ENCODE measurements at places on chromosomes 13 and 19. TPM values are rescaled to one million over a fixed set of nuclear protein-coding genes. Genes with fewer than 3 reads are reported as not detected.
A peak's percentile ranks its signal among the peaks of the same experiment; 100 is the strongest.

DNA sequence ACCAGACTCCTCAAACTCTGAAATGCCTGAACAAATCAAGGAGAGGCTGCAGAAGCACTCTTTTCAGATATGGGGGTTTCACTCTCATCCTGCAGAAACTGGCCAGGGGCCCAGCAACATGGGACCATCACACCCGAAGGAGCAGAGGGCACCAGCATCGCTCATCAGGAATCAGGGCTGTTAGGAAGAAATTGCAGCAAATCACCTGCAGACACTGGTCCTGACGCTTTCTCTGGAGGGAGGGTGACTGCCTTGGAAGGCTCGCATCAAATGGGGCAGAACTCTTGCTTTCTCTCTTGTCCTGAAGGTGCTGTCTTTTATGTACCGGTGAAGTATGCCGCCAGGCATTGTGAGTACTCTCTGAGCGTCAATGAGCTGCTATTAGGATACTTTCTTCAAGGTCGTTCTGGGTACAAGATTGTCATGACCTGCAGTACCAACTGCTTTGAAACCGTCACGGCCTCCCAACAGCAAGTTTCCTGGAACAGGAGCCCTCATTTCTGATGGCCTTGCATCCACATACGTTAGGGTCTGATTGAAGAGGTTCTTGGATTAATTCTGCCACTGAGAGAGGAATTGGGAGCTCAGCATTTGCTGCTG, 155.7 kb upstream of the SOX1 start:
- DNase-seq: no peak

- DNase-seq: peak; percentile 1
Measured at GRCh38 chr13:114108141-114108761, 24.2 kb downstream of the RASA3 start.

GRCh38 chr19:18239303-18239702, 13.1 kb upstream of the PDE4C start:
- DNase-seq: no peak

- DNase-seq: no peak
Measured at GRCh38 chr13:114012141-114012540, 38.3 kb upstream of the C13orf46 start.

DNA sequence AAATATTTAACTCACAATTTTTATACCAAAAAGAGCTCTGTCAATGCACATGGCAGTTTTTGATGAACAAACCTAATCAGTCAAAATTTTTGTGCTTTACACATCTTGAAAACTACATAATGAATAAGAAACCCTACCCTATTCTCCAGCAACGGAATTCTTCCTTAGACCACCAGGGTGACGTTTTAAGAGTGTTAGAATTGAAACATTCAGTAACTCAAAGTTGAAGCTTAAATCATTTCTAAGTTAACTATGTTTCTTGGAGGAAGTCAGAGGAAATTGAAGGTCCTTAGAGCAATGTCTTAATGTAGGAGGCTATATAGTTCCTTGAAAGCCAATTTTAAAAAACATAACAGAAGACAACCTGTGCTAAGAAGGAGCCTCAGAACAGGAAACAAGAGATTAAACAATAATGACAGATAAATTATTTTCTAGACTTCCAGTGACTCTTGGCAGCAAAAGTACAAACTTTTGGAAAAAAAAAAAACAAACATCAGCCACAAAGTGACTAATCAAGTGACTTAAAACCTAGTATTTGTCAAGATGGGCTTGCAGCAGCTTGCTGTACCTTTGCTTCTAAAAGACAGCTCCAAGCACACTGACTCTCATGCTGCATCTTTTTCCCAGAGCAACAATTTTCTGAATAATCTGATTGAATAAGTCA, 6.2 kb downstream of the SPRY2 start:
- no peak for DNase-seq

ANGPTL8 gene
- not detected for total RNA-seq

NOTCH3 gene
- total RNA-seq: 6.4 TPM

SMARCA4 gene
- total RNA-seq: 24.0 TPM
